ENCODE measurements at places on chromosomes 4 and X. TPM values are rescaled to one million over a fixed set of nuclear protein-coding genes. Genes with fewer than 3 reads are reported as not detected.

- DNase-seq, result no peak
Observed at GRCh38 chr4:3615386-3616286, 83.4 kb upstream of the LRPAP1 start.

DNA sequence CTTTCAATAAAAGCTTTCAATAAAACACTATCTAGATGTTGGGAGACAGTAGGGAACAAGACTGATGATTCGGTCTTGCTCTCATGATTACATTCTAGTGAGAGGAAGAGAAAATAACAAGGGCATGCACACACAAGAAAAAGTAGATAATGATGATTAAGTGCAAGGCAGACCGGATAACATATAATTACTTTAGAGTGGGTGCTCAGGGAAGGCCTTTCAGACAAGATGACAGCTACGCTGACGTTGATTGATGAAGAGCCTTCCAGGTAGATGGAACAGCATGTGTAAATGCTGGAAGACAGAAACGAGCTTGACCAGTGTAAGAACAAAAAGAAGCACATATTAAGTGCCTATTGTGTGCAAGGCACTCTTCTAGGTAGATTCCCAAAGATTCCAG, 43.4 kb downstream of the TXK start:
- DNase-seq, result no peak

Gene TCEAL7
- polyA plus RNA-seq, result 447 TPM

Gene DAPP1
- polyA plus RNA-seq, result 2.3 TPM

- no peak for DNase-seq
Observed at GRCh38 chr4:121408-122084, 2.8 kb upstream of the ZNF718 start.

- DNase-seq, result no peak
Observed at GRCh38 chr4:163816494-163816893, 322.0 kb downstream of the TMA16 start.

DNA sequence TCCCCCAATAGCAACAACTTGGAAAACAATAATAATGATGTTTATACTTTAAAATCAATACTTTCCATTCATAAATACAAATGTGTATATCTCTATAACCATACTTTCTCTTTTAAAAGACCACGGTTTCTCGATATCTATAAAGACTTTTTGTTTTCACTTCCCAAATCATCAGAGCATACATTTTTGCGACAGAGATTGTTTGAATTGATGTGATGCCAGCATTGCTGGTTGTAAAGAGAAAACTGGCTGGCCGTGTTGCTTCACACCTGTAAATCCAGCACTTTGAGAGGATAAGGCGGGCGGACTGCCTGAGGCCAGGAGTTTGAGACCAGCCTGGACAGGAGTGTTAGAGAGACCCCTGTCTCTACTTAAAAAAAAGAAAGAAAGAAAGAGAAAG, 77.6 kb upstream of the ZNF518B start:
- DNase-seq, result no peak

Gene UGT2B7
- 0.19 TPM for polyA plus RNA-seq

DNA sequence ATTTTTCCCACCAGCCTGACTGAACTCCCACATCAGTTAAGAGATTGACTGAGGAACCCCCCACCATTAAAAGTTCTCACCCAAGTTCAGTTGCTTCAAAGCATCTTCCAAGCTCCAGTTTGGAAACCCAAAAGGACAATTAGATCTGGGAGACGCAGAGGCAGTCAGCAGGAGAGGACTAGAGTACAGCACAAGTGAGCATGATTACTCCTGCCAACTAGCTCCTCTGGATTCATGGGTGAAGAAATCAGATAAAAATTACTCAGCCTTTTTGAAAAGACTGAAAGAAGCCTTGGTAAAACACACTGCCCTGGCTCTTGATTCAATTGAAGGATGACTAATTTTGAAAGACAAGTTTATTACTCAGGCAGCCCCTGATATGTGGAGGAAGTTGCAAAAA, 297.5 kb downstream of the ADAM29 start:
- no peak for DNase-seq

Gene MAGEC2
- not detected for polyA plus RNA-seq

- no peak for DNase-seq
Observed at GRCh38 chrX:63115196-63115595, 235.9 kb downstream of the SPIN4 start.

GRCh38 chrX:9149501-9150245, 115.7 kb upstream of the FAM9B start:
- no peak for DNase-seq

DNA sequence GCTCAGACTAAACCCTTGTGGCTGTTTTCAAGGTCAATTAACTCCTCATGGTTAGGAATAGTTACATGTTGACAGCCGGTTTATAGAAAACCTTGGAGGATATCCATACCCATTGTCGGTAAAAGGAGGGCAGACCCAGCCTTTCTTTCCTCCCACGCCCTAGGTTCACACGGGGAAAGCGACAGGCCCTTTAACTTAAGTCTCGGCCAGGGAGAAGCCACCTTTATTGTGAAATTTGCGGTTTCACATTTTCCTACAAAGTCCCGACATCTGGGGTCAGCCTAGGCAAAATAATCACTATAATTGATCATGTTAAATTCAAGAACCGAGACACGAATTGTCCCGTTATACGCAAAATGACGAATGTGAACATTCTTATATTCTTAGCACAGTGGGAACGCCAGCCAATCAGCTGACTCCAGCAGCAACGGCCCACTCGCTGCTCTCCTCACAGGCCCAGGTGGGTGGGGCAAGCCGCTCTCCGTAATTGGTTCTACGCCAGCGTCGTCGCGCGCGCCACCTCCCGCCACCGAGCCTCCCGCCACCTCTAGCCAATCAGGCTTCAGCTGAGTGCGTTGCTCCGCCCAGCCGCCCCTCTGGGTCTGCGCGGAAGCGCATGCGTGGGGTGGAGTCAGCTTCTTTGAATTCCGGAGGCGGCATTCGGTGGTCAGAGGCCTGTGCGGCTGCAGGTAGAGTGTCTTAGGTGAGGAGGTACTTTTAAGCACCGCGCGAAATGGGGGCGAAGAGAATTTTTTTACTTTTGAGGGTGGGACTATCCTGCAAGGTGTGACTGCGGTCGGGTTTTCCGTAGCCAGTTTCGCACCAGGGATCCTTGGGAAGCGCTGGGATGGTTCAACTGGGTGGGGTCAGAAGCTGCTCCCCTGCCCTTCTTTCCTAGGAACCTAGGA, at the start of gene CENPI:
Gene CENPI (plus strand): TSS at position 659 of the 908 bp plus-strand sequence. CDS start 2,867 bp downstream, outside the sequence.
- DNase-seq, result peak; percentile 68

DNA sequence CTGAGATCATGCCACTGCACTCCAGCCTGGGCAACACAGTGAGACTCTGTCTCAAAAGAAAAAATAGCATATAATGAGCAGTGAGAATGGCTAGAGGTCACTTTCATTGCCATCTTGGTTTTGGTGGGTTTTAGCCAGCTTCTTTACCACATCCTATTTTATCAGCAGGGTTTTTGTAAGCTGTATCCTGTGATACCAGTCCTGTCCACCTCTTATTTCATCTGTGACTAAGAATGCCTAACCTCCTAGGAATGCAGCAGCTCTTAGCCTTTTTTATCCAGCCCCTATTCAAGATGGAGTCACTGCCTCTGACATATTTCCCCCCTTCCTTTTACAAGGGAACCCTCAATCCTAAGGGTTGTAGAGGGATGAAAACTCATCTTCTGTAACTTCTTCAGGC, 26.1 kb upstream of the IGFBP7 start:
- no peak for DNase-seq

DNA sequence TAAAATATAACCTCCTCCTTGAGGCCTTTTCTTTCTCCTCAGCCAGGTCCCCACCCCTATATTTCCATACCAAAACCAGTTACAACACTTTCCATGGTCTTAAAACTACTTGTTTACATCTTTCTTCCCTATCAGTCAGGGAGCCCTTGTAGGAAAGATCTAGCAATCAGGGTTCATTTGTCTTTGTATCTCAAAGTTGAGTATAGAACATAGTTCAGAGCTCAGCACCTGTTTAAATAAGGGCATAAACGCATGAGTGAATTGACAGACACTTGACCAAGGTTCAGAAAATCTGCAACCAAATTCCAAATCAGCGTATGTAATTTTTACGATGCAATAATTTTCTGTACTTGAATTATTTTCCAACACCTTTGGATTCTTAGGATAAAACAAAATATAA, 352.2 kb upstream of the MAGEB16 start:
- no peak for DNase-seq

- no peak for DNase-seq
Observed at GRCh38 chr4:181046809-181047208, 1196.4 kb upstream of the TENM3 start.

- DNase-seq, result no peak
Observed at GRCh38 chrX:76148041-76148665, 24.7 kb upstream of the PBDC1 start.

DNA sequence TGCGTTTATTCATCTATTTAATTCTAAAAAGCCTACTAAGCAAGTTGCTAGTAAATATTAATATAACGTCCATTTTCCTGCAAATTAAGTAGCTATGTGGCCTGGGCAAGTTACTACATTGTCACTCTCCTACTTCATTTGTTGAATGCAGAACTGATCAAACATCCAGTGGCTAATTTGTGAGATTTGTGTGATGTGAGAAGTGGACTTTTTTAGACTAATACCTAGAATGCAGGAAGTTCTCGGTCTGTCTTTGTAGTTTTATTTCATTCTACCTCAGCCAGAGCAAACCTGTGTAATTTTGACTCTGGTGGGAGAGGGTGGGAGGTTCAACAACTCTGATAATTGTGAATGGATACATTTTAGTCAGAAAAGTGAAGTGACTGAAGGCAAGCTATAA, 840 bp downstream of the GUF1 start:
- DNase-seq, result no peak

Gene SPANXN3
- polyA plus RNA-seq, result not detected

GRCh38 chr4:88147799-88148217, 10.6 kb downstream of the ABCG2 start:
- DNase-seq, result no peak

DNA sequence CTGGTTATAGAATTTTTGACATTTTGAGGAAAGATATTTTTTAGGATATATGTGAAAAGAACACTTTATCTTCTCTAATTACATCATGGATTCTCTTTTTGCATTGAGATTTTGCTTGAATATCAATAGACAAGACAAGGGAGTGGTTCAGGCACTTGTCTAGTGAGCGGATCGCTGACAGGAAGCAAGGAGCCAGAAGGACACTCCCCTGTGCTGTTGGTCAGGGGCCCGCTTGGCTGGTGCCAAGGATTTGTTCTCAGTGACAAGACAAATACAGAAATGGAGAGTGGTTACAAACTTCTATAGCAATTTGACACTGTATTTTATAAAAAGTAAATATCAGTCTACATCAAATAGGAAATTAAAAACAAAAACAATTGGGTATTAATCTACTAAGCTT, 60.0 kb downstream of the SLC9B1 start:
- no peak for DNase-seq

Gene HTN1
- 0.08 TPM for polyA plus RNA-seq

Gene DDX53
- polyA plus RNA-seq, result 0.06 TPM

Gene UGT2B11
- polyA plus RNA-seq, result not detected

DNA sequence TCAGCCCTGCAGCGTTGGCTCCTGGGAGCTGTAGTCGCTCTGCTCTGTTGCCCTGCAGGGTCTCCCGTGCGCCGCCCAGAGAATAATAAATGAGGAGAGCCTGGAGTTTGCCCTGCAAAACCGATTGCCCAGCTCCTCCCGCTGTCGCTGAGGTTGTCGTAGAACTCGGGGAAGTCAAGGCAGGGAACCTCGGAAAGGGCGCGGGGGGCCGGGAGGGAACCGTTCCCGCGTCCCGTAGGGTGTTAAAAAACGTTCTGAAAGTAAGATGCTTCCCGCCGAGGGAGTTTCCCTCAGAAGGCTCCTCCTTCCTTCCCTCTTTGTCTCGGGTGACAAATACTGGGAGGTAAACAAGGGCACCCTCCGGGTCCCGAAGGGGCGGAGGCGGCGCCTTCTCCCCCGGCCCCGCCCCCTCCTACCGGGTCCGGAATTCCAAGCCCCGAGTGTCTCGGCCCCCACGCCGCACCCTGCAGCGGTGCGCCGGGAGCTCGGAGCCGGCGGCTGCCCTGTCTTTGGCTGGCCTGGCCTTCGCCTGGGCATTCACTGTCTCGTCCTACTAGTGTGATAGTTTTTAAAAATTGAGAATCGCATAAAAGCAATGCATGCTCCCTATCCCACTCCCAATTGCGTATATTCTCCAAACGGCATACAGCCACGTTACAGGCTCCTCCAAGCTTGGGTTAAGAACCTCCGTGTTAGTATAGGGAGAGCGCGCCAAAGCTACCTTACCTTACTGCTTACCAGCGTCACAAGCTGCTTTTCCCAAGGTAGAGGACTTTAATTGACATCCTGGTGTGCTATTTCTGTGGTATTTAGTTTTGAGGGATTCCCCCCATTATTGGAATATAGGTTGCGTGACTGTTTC, 964 bp upstream of the HMGB2 start:
- no peak for DNase-seq

DNA sequence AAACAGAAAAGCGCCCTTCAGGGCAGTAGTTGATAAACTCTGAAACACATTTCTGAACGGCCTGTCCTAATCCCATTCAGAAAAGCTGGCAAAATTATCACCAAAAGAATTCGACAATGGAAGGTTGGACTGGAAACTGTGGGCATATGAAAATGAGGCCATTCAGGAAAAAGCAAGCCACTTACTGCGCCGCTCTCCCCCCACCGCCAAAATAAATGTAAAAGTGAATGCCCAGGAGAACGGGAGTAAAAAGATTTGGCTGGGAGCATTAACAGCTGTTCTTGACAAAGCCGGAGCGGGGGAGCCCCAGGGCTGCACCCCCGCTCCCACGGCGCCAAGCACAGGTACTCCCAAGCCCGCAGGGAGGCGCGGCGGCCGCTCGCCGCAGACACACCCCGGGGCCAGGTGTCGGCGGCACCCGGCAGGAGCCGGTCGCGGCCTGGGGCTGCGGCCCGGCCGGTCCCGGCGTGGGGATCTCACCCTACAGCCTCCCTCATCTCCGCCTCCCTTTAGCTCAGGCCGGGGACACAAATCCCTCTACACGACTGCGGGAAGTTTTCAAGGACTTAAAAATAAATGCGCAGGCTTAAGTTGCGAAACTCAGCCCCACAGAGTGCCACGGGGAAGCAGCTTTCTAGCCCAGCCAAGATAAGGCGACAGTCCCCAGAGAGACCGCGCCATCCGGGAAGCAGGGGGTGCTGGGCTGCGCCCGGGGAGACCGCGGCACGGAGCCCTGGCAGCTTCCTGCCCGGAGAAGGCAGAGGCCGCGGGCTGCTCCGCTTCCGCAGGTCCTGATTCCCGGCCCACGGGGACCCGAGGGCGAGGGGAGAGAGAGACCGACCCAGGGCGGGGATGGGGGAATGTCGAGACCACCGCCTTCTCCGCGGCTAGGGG, 593 bp downstream of the SH3RF1 start:
- DNase-seq, result no peak

GRCh38 chrX:97529536-97530200, 646.0 kb downstream of the RPA4 start:
- no peak for DNase-seq

- no peak for DNase-seq
Observed at GRCh38 chr4:150949943-150950342, 65.1 kb downstream of the LRBA start.

Gene CLNK
- polyA plus RNA-seq, result 0.34 TPM

- DNase-seq, result no peak
Observed at GRCh38 chrX:131068945-131069719, 11.0 kb downstream of the ARHGAP36 start.

Gene WWC2
- 18.3 TPM for polyA plus RNA-seq

DNA sequence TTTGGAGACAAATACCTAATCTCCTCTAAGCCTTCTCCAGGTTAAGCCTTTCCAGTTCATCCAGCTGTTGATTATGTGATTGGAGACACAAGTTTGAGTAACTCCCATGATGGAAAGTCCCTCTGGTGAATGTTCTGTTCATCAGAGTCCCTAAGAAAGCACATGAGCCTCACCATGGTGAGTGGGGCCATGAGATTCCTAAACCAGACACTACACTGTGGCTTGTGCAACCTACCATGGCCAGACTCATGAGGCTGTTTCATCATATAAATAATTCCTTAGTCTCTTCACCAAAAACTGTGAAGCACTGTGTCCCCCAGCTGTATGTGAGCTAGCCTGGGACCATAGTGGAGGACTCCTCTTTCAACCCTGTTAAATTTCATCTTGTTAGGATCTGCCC, 14.4 kb downstream of the PKD2 start:
- no peak for DNase-seq

Measured in forelimb muscle (tissue), 1 donor.